ENCODE measurements at places on chromosomes 4 and X. TPM values are rescaled to one million over a fixed set of nuclear protein-coding genes. Genes with fewer than 3 reads are reported as not detected.

Gene SLC9B1
- 9.3 TPM for total RNA-seq

Gene SSX1
- not detected for total RNA-seq

Gene PAGE2
- not detected for total RNA-seq

DNA sequence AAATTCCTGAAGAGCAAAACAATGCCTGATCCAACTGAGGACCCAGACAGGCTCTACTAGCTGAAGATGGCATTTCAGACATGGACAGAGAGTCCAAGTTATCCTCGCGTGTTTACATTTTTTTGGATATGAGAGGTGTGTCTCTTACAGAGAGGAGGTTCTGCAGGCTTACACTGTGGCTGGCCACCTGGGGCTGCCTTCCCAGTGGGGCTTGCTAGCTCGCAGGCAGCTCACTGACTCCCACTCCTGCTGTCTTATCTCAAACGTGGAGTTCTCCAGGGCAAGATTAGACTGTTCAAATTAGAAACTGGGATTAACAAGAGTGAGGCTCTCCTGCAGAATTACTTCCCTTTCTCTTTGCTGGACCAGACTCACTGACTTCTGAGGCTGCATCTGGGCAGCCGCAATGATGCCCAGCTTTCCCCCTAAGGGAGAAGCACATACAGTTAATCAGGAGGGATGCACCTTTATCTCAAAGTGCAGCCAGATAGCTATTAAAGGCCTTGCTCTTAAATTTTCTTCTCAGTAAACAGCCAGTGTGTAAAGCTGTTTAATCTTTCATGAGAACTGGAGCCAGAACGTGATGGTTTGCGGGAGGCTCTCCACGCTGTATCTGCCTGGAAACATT, 123.0 kb downstream of the ENPP6 start:
- no peaks in the 10 kb centered on the region for H3K36me3 ChIP-seq
- DNase-seq: no peak
- no peaks in the 10 kb centered on the region for H3K27me3 ChIP-seq
- no peak overlapping the region for H3K27ac ChIP-seq

DNA sequence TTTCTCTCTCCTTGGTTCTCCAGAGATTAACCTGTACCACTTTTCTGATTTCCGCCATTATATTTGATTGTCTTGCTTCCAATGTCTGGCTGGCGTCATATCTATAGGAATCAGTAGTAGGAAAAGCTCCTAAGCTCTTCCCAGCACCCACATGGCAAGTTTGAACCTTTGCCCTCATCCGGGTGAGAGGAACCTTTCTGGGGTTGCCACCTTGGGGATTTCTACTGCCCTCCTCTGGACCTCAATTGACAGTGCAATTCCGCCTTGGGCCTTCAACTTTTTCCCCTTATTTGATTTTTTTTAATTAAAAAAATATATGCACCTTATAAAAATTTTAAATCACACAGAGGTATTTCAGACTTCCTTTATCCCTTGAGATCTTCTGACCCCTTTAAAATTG, 2.0 kb upstream of the CXorf66 start:
- no peak overlapping the region for H3K4me3 ChIP-seq
- no peaks in the 10 kb centered on the region for H3K4me1 ChIP-seq
- no peaks in the 10 kb centered on the region for H3K27me3 ChIP-seq
- no peak overlapping the region for H3K27ac ChIP-seq
- no peak for DNase-seq

Measured in prostate gland (tissue), 2 donors.